Thoracic aorta (tissue), 2 donors: ENCODE measurements at places on chromosomes 11 and 22.

DNA sequence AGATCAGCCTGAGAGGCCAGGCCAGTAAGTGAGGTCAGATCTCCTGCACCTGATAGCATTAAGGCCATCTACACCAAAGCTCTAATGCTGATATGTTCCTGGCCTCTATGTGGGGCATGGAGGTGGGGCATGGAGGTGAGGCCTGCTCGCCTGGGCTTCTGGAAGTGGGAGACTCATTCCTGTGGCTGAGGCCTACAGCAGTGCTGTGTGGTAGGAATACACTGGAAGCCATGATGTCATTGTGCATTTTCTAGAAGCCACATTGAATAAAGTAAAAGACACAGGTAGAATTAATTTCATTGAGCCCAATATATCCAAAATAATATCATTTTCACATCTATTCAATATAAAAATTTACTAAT is 2.7 kb downstream of the PNPLA3 start:
- DNase-seq = no peak

- DNase-seq = no peak
Measured at GRCh38 chr22:21686634-21687393, 21.0 kb downstream of the PPIL2 start.

GRCh38 chr11:10379426-10379825 is 74.6 kb downstream of the ADM start:
- no peak for DNase-seq

GRCh38 chr22:21766691-21767462 is 31.3 kb upstream of the YPEL1 start:
- no peak for DNase-seq
